ENCODE measurements at places on chromosomes 12 and 14.

DNA sequence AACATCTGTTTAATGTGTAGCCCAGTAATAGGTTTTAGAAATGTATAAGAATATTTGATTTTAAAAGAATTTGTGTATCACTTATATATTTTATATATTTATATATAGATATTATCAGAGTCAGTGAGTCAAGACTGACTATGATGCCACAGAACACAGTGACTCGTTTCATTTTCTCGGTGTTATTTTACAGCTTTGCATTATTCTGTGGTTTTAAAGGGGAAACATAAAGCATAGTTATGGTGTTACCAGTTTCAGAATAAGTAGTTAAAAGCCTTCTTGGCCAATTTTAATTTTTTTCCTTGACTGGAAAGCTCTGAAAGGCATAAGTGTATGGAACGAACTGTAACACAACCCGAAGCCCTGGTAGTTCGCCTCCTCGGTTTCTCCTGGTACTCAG, 91.0 kb downstream of the GRIP1 start:
- DNase-seq, result peak; percentile 19

DNA sequence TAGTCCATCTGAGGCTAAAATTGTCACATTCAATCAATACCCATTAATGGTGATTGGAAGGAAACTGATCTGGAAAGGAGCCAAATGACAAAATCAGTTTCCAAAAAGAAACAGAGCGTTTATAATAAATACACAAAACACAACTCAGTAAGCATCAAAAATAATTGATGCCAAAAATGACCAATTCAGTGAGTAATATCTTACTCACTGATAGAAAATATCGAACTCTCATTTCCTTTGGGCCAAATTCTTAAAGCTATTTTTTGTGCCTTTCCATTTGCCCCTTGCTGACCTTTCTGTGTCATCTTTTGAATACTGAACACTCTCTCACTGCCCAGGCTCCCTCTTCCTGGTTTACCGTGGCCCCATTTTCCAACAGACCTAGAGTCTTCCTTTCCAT, 22.5 kb upstream of the ATP2B1 start:
- peak; percentile 83 for DNase-seq

- no peak for DNase-seq
Measured at GRCh38 chr12:95736631-95737030, 53.9 kb downstream of the NTN4 start.

DNA sequence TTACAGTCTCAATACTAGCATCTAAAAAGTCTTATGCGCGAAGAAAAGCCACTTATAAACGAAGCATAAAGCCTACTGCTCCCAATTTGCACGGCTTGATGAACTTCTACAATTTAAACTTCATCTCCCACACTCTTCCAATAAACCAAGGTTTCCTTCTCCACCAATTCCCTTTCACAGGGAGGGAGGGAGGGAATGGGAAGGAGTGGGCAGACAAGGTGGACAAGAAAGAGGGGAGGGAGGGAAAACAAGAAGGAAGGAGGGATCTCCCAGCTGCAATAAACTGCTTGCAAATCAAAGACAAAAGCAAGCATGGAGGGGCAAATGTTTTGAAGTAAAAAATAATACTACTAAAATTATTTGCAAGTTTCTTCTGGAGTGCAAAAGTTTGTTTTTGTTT, 64.5 kb downstream of the MED13L start:
- DNase-seq, result no peak

GRCh38 chr14:103246070-103246469, 88.0 kb upstream of the EIF5 start:
- DNase-seq, result no peak

GRCh38 chr12:105343836-105344235, 13.3 kb downstream of the C12orf75 start:
- no peak for DNase-seq

DNA sequence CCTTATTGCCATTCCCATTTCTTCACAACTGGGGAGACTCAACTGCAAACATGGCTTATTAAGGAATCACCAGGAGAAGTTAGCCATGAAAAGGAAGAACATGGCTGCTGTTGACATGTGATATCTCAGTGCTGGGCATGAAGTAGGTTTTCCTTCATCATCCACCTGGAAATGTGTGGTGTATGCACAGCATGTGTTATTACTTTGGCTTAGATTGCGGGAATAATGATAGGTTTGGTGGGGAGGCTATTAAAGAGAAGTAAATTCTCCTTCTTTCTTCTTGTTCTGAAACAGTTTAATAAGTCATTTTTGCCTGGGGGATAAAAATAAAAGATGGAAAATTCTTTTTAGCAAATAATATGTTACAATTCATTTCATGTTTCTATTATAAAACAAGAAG, 23.7 kb upstream of the CLEC14A start:
- no peak for DNase-seq

- DNase-seq, result peak; percentile 40
Measured at GRCh38 chr12:109497675-109498074, 20.2 kb downstream of the UBE3B start.

DNA sequence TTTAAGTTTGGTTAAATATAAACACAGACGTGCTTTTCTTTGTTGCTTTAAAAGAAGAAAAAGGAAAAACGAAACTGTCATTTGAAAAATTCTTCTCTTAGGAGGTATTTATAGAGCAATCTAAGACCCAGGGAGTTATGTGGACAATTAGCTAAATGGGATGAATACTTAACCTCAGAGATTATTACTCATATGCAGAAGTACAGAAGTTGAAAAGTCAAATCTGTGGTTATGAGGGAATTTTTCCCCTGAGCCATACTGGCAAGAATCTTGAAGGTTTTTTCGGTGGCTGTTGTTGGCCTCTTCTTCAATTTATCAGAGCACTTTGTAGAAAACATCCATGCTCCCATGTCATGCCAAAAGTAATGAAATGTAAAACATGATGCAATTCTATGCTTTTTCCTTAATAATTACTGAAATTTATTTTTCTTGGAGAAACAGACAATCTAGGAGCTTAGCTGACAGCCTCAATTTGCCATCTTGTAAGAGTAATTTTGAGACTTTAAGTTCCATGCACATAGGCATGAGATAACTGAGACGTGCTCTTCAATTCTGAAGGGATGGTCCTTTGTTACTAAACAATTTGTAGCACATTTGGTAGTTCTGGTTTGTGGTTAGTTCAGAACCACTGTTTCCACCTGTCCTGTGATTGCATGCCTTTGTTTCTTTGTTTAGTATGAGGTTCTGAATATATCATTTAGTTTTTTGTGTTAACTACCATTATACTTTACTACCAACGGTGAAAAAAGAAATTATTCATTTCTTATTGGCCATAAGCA, 126.6 kb downstream of the BCAT1 start:
- DNase-seq, result peak; percentile 92

DNA sequence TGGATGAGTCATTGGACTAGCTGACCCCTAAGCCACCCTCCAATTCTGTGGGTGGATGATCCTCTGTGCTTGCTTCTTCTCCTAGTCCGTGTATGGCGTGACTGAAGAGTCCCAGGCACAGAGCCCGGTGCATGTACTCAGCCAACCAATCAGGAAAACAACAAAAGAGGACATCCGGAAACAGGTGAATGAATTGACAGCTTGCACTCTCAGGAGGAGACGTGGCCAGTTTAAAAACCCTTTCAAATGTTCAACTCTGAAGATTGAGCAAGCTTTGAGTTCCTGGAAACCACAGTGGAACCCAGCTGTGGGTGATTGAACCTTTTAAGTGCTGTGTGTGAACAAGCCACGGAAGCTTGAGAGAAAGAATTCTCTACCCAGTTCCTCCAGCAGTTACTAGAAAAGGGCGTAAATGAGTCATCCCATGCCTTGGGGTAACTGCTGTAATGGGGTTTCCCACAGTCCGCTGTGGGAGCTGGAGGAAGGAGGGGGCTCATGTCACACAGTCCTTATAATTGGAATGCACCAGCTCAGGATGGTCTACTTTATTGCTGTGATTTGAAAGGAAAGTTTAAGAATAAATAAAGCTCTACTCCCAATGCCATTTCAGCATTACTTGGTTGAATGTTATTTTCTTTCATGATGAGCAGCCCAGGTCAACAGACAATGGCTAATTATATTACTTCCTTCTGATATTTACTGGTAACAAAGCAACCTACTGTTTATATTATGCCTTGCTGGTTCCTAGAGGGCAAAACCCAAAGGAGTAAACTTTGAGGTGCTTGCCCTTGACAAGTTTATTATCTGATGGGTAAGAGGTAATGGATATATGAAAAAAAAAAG, 417.0 kb downstream of the DPF3 start:
- peak; percentile 49 for DNase-seq

DNA sequence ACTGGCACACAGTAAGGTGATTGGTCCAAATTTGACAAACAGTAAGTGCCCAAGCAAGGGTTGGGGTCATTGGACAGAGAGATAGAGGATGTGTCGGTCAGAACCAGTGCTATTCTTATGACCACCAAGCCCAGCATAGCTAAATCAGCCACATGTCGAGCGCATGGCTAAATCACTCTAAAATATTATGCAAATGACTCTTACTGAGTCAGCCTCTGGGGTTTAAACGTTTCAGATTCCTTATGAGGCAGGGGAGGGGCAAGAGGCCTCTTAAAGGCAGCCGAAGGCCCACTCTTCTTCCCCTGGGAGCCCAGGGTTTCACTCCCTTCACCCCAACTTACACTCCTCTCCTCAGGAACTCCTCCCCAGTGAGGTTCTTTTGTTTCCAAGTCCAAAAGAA, 603 bp upstream of the ENDOU start:
- DNase-seq, result peak; percentile 89

DNA sequence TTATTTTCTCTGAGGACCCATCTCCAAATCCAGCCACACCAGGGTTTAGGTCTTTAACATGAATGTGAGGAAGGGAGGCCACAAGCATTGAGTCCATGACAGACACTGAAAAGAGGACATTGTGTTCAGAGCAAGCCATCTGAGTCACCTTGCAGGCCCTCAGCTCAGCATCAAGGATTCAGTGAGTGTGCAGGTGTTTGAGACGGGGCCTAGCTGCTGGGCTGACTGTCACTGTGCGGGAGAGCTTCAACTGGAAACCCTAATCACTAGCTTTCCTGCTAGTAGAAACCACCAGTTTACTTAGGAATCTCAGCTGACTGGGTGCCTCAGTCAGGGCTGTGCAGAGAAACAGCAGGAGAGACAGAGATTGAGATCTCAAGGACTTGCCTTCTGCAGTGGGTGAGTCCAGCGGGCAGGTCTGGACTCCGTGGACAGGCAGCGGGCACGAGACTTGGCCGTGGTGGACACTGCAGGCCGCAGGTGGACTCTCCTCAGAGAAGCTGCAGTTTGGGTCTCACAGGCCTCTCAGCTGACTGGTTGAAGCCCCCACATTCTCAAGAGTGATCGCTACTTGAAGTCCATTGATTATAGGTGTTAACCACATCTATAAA, 86.1 kb upstream of the DYNC1H1 start:
- DNase-seq, result peak; percentile 10

DNA sequence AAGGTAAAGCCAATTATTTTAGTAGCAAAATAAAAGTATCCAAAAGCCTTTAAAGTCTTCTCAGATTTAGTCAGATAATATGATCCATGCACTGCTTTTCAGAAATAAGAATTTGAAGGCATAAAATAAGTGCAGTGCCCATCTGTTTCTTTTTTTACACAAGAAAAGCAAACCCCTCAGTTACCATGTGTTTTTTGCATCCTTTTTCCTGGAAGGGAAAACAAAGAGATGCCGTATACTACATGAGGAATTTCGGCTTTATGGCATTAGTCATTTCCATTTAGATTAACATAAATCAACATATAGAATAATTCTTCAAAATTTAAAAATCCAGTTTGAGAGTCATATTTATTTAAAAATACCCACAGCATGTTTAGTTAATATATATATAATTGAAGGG, 70.0 kb upstream of the GNPNAT1 start:
- DNase-seq, result no peak

- no peak for DNase-seq
Measured at GRCh38 chr14:77204459-77204771, 22.8 kb downstream of the TMEM63C start.
